ENCODE measurements at places on chromosomes 1 and 21.

DNA sequence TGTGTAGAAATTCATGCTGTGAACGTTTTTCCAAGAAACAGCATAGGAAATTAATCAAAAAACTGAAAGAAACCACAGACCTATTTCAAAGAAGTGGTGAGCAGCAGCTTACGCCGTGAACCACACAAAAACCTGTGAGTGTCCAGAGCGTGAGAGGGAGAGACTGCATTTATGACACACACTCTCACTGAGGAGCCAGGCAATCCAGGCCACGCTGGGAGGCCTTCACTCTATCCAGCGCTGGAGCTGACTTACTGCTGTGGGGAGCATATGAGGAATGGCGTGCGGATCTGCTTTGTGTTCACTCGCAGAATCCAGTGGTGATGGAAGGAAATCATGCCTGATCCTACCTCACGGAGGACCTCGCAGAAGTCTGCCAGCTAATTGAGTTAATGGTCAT, 12.7 kb downstream of the ADAMTS1 start:
- DNase-seq = no peak

DNA sequence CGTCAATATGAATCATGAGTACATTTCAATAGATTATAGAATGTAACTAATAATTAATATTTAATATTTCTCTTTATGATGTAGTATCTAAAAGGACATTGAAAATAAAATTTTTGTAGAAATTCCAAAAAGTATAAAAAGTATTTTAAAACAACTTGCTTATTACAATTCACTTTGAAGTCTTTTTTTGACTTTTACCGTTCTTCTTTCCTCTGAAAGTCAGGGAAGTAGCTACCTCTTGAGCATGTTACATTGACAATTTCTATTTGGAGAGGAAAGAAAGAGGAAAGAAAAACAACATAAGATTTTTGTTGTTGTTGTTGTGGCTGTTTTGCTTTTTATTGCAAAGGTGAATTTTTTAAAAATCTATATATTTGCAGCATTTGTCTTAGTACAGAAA, 1.3 kb downstream of the PTPRC start:
- no peak for DNase-seq

- peak; percentile 91 for DNase-seq
These were observed 2.9 kb upstream of the S100A2 start for GRCh38 chr1:153568367-153569099.

- DNase-seq = no peak
These were observed 15.5 kb downstream of the DIPK1A start for GRCh38 chr1:92945748-92946270.

DNA sequence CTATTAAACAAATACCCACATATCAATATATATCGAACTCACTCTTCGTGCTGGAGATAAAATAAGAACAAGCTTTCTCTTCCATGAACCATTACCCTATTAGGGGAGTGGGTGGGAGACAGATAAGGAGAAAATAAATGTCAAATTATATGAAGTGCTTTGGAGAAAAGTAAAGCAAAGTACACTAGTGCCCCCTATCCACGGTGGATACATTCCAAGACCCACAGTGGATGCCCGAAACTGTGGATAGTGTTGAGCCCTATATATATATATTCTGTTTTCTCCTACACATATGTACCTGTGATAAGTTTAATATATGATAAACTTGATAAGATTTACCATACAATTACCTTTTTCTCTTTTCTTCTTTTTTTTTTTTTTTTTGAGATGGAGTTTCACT, 54.6 kb downstream of the FH start:
- DNase-seq = no peak

GRCh38 chr1:183859831-183860230, 54.9 kb downstream of the RGL1 start:
- no peak for DNase-seq

DNA sequence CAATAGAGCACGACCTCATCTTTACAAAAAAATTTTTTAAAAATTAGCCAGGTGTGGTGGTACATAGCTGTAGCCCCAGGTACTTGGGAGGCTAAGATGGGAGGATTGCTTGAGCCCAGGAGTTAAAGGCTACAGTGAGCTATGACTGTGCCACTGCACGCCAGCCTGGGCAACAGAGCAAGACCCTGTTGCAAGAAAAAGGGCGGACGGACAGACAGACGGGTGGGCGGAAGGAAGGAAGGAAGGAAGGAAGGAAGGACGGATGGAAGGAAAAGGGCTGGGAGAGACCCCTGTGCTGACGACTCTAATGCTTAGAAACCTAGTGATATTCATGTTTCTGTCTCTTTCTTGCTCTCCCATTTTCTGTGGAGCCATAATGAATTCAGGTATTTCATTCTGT, 14.4 kb downstream of the PI4KB start:
- DNase-seq = no peak

GRCh38 chr1:181113059-181113641, 24.6 kb downstream of the IER5 start:
- no peak for DNase-seq

GRCh38 chr1:77688939-77689338, 6.5 kb upstream of the ZZZ3 start:
- DNase-seq = no peak

- DNase-seq = no peak
These were observed 1.6 kb downstream of the RASSF5 start for GRCh38 chr1:206508956-206509355.

GRCh38 chr1:160837558-160838205, 25.0 kb downstream of the CD244 start:
- DNase-seq = no peak

GRCh38 chr21:39675590-39675989, 62.9 kb downstream of the B3GALT5 start:
- DNase-seq = no peak

GRCh38 chr1:82215853-82216175, 415.1 kb downstream of the ADGRL2 start:
- DNase-seq = no peak

DNA sequence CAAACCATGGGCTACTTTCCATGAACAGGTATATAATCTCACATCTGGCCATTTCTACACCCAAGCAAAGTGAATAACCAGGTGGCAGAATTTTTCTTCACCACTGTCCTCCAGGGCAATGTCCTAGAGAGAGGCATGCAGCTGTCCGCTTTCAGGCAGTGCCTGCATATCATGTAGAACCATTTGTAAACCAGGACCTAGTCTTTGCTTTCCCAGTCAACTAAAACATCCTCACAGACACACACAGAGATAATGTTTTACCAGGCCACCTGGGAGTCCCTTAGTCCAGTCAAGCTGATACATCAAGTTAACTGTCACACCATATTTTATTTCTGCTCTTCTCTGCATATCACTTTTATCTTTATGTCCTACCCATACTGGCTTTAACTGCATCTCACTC, 26.2 kb downstream of the TNFSF18 start:
- DNase-seq = no peak

DNA sequence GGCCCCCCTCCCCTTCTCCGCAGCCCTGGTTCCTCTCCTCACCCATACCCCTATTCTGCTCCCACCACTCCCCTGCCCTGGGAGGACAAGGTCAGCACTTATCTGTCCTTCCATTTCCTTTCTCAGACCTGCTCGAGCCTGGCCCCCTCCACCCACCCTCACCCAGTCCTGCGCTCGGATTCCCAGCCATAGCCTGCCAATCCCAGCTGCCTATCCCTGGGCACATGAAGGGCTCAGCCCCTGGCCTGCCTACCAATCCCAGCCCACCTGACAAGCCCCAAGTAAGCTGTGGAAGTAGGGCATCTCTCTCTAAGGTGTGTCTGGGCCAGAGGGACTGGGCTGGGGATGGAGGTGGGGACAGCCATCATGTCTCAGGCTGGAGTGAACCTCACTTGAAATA, 5.4 kb downstream of the BLACAT1 start:
- DNase-seq = peak; percentile 51

DNA sequence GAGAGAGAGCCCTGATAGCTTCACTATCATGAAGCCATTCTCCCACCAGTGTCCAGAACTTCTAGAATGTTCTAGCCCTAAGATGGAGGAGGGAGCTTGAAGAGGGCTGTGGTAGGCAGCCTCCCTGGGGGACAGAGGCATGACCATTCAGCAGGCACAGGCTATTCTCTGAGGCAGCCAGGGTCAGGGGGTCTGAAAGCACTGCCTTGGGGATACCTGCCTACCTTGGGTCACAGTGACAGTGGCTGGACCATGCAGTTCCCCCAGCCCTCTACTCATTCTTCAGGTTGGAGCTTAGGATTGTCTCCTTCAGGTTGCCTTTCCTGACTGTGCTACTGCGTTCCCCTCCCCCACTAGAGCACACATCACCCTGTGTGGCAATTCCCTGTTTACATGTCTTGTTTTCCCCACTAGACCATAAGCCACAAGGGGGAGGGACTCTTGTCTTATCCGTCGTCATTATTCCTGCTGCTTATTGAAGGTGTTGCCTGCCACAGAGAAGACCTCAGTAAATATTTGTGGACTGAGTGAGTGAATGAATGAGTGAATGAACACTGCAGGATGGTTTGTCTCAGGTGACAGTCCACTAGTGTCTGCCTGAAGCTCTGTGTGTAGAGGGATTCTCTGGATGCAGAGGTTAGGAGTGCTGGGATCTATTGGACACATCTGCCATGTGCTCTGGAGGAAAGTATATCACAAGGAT, 5.2 kb downstream of the ZDHHC18 start:
- no peak for DNase-seq

GRCh38 chr21:35273333-35273732, 224.2 kb upstream of the RUNX1 start:
- DNase-seq = no peak

- DNase-seq = no peak
These were observed 81.0 kb upstream of the KCNK2 start for GRCh38 chr1:215001419-215002021.

- DNase-seq = no peak
These were observed 49.9 kb upstream of the CLIC4 start for GRCh38 chr1:24695202-24695974.

GRCh38 chr1:206029484-206029883, 5.8 kb upstream of the CTSE start:
- DNase-seq = no peak

Measured in cerebellar cortex (tissue), 1 donor.